ENCODE measurements at places on chromosomes 3 and 15.

DNA sequence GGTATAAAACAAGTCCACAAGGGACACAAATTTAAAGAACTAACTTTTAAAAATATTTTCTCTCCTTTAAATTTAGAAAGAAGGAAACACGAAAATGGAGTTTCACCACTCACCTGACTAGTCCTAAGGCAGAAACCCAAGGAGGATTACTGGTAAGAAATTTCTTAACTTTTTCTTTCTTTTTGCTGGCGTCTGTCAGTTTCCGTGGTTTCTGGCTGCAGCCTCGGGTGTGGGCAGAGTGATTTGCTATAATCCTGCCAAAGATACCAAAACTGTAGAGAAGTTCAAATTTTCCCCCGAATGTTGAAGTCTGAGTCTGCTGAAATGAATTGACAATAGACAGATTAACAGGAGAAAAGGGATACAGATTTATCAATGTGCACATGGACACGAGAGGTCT, 843.6 kb upstream of the ALCAM start:
- DNase-seq = no peak

DNA sequence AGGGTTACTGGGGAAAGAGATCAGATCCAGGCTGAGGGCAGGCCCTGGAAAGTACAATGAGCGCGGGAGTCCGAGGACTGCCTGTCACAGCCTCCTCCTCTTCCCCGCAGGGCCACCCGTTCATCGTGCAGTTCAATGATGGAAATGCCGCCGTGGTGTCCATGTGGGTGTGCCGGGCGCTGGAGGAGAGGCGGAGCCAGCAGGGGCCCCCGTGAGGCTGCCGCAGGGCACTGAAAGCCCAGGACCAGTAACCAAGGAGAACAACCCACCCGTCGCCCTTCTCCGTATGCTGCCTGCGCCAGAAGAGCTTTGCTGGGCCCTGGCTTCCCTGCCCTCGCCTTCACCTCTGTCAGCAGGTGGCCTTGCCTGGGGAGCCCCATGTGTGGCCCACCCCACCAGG, 18.8 kb upstream of the SKOR1 start:
- no peak for DNase-seq

DNA sequence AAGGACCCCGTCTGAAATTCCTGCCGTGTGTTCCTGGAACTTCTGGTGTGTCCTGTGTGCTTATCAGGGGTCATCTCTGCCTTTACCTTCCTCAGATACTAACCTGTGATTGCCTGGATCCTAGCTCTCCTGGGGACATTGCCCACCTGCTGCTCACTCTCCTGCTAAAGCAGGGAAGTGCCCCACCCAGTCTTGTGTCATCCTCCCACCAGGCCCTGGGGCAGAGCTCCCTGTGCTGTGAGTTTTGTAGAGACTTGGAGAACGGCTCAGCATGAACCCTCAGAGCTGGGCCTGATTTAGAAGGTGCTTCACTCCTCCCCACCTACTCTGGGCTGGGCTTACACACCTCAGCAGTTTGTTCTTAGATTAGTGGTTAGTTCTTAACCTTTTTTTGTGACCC, 3.8 kb upstream of the TMEM44 start:
- no peak for DNase-seq

GRCh38 chr15:39340903-39341645, 239.8 kb upstream of the THBS1 start:
- no peak for DNase-seq

- peak; percentile 17 for DNase-seq
These were observed 1.7 kb downstream of the TIPARP start for GRCh38 chr3:156675830-156676767.

DNA sequence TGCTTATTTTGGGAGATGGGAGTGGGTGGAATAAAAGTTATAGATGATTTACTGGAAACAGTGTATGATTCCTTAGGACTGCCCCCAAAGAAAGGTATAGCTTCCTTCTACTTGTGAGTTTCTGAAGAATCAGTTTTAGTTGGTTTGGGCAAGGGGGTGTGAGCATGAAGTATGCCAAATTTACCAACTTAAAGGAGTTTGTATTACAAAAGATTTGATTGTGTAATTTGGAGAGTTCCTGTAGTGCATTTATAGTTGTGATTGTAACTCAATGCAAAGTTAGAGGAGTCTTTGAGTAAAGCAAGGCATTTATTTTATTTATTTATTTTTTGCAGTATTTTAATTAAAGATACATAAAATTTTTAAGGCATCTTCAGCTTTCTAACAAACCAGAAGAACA, 42.8 kb downstream of the TSC22D2 start:
- DNase-seq = no peak

- no peak for DNase-seq
These were observed 13.6 kb upstream of the AHSG start for GRCh38 chr3:186599142-186599784.

DNA sequence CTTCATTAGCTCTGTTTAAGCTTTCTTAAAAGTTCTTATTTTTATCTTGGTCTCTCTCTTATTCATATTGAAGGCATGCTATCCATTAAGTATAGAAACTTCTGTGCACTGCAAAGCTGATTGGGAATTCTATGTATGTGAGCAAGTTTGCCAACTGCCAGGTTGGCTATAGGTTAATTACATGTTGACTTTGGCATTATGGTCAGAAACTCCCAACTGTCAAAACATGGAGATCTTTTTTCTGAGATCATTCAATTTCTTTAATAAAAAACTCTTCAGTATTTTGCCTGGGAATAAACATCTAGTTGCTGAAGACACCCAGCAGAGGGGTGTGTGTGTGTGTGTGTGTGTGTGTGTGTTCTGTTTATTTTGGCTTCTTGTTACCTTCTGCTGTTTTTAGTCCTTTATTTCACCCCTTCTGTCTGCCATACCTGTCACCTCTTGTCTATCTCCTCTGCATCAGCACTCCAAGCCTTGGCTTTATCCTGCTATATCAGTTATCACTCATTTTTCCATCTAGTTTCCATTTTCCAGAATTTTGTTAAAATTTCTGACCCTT, 1.3 kb upstream of the ARL14 start:
- DNase-seq = no peak
